ENCODE measurements at places on chromosomes 6 and 20.

DNA sequence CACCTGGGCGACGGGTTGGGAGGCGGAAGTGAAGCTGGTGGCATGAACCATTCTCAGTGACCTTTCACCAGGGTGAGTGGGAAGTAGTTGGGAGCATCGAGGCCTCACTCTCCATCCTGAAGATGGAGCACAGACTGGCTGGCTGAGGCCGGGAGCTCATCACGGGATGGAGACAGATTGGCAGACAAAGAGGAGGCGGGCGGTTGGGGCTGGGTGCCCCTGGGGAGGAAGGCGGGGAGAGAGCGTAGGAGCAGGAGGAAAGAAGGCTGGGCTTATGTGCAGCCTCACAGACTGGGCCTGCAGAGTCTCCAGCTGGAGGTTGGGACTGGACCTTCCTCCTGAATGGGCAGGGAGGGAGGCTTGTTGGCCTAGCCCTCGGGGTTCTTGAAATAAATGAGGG, 44.2 kb upstream of the SCRT2 start:
- no peak for DNase-seq

GRCh38 chr20:15362849-15363248, 1025.4 kb upstream of the FLRT3 start:
- no peak for DNase-seq

DNA sequence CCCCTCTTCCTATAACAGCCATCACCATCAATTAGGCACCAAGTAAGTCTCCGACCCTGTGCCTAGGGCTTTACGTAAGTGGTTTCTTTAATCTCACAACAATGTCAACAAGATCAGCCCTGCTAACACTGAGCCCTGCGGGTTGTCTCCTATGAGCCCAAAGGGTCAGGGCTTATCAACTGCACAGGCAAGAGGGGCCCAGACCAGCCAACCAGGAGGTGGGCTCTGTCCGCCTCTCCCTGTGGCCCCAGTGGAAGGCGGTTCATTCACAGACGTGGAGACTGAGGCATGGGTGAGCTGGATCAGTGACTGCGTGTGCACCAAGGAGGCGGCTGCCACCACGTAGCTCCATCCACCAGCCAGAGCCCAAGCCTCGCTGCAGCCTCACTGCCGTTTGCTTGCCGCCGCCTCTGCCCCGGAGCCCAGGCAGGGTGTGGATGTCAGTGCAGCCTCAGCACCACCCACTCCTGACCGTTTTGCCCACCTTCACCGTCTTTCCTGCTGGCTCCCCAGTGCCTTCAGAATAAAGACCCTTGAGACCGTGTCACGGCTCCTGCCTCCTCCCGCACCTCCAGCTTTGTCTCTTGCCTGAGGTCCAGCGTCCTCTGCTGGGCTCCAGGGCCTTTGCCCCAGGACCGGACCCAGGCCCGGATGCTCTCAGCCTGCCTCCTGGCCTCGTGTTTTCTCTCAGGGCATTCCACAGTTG, 78.7 kb downstream of the DLL1 start:
- no peak for DNase-seq

DNA sequence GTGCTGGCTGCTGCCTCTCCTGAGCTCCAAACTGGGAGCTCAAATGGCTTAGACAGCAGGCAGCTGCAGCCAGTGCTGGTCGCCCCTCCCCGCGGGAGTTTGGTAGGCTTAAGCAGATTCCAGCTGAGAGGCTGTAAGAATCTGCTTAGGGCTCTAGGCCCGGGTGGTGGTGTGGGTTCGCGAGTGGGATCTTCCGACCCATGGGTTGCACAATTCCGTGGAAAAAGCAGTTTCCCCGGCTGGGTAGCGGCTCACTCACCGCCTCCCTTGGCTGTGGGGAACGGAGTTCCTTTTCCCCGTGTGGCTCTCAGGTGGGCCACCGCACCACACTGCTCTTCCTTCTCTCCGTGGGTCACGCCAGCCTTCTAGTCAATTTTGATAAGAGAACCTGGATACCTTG, 232.5 kb downstream of the PKHD1 start:
- no peak for DNase-seq

GRCh38 chr20:41005361-41005729, 23.3 kb upstream of the TOP1 start:
- no peak for DNase-seq

DNA sequence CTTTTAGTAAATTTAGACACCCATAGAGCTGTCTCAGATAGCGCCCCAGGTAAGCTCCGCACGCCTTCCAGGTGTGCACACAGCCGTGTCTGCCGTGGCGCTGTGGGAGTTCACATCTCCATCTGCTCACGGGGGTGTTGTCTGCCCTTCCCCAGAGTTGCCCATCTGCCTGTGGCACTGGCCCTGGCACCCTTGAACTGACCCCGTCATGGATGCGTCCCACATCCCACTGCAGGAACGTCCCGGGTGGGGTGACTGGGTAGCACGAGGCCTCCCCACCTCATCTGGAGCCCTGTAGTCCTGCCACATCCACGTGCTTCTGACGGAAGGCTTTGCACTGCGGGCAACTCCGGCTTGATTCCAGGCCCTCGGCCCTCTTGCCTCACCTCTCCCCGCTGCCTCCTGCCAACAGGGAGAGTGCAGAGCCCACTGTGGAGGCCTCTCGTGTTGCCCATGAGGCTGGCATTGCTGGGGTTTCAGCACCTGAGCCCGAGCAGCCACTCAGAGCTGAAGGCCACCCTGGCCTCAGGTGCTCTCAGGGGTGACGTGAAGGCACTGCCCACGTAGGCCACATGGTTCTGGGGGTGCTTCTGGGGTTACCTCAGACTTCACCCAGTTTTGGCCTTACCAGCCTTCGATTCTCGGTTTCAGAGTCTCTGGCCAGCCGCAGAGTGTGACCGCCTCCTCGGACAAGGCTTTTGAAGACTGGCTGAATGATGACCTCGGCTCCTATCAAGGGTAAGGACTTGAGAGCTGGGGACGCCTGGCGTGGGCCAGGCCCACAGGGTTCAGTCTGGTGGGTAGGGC, 5.1 kb downstream of the ARFGAP1 start:
- no peak for DNase-seq
